ENCODE measurements at places on chromosomes 2 and 18.
A peak's percentile ranks its signal among the peaks of the same experiment; 100 is the strongest.

GRCh38 chr2:143356736-143357446, 227.7 kb downstream of the ARHGAP15 start:
- H3K27me3 ChIP-seq: no peaks in the 10 kb centered on the region
- H3K4me1 ChIP-seq: no peaks in the 10 kb centered on the region
- no peak for DNase-seq
- no peak overlapping the region for H3K4me3 ChIP-seq

- DNase-seq: no peak
- H3K27ac ChIP-seq: no peak overlapping the region
- no peaks in the 10 kb centered on the region for H3K36me3 ChIP-seq
- no peaks in the 10 kb centered on the region for H3K4me1 ChIP-seq
- H3K4me3 ChIP-seq: no peak overlapping the region
- H3K27me3 ChIP-seq: no peaks in the 10 kb centered on the region
These were observed 151.8 kb upstream of the UNC80 start for GRCh38 chr2:209619782-209620181.

- no peaks in the 10 kb centered on the region for H3K27me3 ChIP-seq
- DNase-seq: no peak
- no peak overlapping the region for H3K4me3 ChIP-seq
- H3K27ac ChIP-seq: no peak overlapping the region
- H3K36me3 ChIP-seq: no peaks in the 10 kb centered on the region
These were observed 22.4 kb upstream of the UGP2 start for GRCh38 chr2:63819256-63819655.

GRCh38 chr2:145741181-145741580, 1221.3 kb upstream of the ZEB2 start:
- no peak overlapping the region for H3K4me3 ChIP-seq
- H3K36me3 ChIP-seq: no peaks in the 10 kb centered on the region
- no peak overlapping the region for H3K27ac ChIP-seq
- no peak for DNase-seq

DNA sequence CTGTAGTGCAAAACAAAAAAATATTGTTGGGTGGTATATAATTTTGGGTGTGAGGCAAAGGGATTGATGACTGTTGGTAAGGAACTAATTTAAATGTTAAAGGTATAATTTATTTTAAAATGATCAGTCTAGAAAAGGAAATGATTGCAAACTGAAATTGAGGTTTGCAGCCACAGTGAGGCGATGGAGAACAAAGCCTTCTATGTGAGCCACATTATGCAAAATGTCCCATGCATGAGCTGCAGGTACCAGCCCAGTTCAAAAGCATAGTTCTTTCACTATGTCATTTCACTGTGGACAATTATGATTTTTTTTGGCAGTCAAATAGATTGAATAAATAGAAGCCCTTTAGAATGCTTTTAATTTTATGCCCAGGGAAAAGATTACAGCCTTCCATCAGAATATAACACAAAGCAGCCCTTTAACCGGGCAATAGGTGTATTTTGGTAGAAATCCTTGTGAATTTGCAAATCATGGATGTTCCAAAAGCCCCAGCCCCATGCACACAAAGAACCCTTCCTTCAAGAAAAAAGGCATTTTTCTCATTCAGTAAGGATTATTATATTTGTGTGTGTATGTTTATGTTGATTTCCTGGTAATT, 1.7 kb downstream of the MAP2 start:
- no peak overlapping the region for H3K4me3 ChIP-seq
- H3K4me1 ChIP-seq: no peaks in the 10 kb centered on the region
- no peaks in the 10 kb centered on the region for H3K36me3 ChIP-seq
- no peaks in the 10 kb centered on the region for H3K27me3 ChIP-seq

GRCh38 chr2:200703127-200703925, 108.4 kb upstream of the BZW1 start:
- no peaks in the 10 kb centered on the region for H3K27me3 ChIP-seq
- no peaks in the 10 kb centered on the region for H3K4me1 ChIP-seq
- H3K4me3 ChIP-seq: no peak overlapping the region

DNA sequence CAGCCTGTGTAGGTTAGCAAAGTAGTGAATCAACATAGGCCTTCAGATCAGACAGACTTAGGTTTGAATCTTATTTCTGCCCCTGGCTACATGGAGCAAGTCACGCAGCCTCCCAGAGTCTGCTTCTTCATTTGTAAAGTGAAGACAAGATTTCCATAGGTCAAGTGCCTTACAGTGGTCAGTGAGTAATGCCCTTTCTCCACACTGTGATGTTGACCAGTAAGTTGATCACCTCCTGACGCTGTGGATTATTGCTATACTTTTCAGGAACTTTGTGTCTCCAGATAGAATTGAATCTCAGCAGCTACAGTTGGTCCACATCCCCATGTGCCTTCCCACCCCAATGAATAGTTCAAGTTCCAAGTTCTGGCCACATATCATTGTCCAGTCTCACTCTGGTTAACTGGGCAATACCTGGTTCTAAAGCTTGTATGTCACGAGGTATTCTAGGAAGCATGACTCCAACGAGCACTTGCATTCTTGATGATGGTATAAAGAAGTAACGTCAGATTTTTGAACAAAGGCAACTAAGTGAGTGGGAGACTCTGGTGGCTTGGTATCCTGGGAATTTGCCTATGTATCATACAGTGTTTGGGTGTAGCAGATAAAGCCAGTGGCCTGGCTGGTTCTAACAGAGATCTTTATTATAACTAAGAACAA, 2.1 kb upstream of the CLIP4 start:
- DNase-seq: no peak
- peaks cover 8% of the 10 kb centered on the region for H3K4me1 ChIP-seq
- H3K27ac ChIP-seq: no peak overlapping the region
- no peak overlapping the region for H3K4me3 ChIP-seq

GRCh38 chr2:134689315-134689714, 29.5 kb downstream of the TMEM163 start:
- H3K27me3 ChIP-seq: no peaks in the 10 kb centered on the region
- H3K27ac ChIP-seq: no peak overlapping the region
- H3K36me3 ChIP-seq: no peaks in the 10 kb centered on the region
- DNase-seq: no peak
- H3K4me1 ChIP-seq: no peaks in the 10 kb centered on the region

GRCh38 chr2:159091976-159092375, 123.5 kb downstream of the TANC1 start:
- no peak overlapping the region for H3K4me3 ChIP-seq
- H3K27ac ChIP-seq: peak overlapping the region; percentile 63
- peaks cover 34% of the 10 kb centered on the region for H3K4me1 ChIP-seq
- H3K36me3 ChIP-seq: no peaks in the 10 kb centered on the region

DNA sequence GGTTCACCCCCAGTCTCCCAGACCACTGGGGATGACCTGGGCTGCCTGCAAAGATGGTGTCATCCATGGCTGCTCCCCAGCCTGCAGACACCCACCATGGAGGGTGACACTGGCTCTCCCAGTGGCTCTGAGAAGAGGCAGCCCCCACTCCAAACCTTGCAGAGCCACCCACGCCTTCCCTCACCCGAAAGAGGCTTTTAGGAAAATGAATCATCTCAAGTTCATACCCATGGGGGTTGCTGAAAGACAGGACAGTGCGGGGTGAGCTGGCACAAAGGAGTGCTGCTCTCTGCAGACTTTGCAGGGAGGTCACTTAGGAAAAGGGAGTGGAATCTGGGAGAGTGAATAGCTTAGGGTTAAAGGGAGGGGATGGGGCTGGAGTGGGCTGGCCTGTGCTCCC, 36.4 kb downstream of the MPHOSPH10 start:
- no peak for DNase-seq
- H3K36me3 ChIP-seq: no peaks in the 10 kb centered on the region
- no peaks in the 10 kb centered on the region for H3K27me3 ChIP-seq
- H3K4me1 ChIP-seq: no peaks in the 10 kb centered on the region

- H3K27me3 ChIP-seq: no peaks in the 10 kb centered on the region
- no peaks in the 10 kb centered on the region for H3K4me1 ChIP-seq
- no peak overlapping the region for H3K4me3 ChIP-seq
- DNase-seq: no peak
- no peak overlapping the region for H3K27ac ChIP-seq
These were observed 211.6 kb upstream of the MMADHC start for GRCh38 chr2:149799013-149799705.

GRCh38 chr18:34591920-34592444, 118.1 kb upstream of the DTNA start:
- H3K27ac ChIP-seq: no peak overlapping the region
- no peak overlapping the region for H3K4me3 ChIP-seq
- DNase-seq: no peak

DNA sequence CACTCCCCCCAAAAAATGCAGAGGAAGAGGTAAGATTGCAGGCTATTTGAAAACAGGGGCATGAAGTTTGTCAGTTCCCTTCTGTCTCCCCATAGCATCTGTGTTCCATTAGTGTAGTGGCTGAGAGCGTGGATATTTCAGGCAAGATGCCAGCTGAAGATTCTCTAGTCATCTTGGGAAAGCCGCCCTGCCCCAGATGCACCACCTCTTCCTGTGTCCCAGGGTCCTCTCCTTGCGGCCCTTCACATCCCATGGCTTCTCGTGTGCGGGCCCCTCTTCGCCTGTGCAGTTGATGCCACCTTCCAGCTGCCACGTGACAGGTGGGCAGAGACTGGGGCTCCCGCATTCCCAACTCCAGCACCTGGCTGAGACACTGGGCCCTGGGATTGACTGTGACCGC, 16.1 kb downstream of the TMEM127 start:
- no peak for DNase-seq
- no peak overlapping the region for H3K27ac ChIP-seq
- H3K4me1 ChIP-seq: no peaks in the 10 kb centered on the region
- H3K27me3 ChIP-seq: no peaks in the 10 kb centered on the region

- H3K27me3 ChIP-seq: no peaks in the 10 kb centered on the region
- no peaks in the 10 kb centered on the region for H3K36me3 ChIP-seq
These were observed 119.3 kb downstream of the GLI2 start for GRCh38 chr2:120854766-120855530.

GRCh38 chr18:11587432-11587831, 22.0 kb upstream of the SLC35G4 start:
- no peak overlapping the region for H3K27ac ChIP-seq
- DNase-seq: no peak
- no peaks in the 10 kb centered on the region for H3K36me3 ChIP-seq
- peaks cover 18% of the 10 kb centered on the region for H3K4me1 ChIP-seq

DNA sequence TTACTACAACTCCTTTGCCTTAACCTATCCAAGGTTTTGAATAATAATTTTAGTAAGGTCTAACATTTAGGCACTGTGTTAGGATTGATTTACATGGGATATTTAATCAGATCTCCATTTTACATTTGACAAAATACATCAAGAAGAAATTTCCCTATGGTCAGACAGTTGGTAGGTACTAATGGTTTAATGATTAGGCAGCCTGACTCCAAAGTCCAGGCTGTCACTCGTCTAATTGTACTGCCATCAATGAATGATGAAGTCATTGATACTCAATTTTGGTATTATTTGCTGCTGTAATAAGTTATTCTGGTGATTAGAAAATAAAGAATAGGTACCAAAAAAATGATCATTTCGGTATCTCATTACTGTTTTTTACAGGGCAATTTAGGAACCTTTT, 14.1 kb downstream of the BBS5 start:
- no peaks in the 10 kb centered on the region for H3K36me3 ChIP-seq
- H3K4me1 ChIP-seq: no peaks in the 10 kb centered on the region
- no peak overlapping the region for H3K4me3 ChIP-seq
- no peak overlapping the region for H3K27ac ChIP-seq
- no peaks in the 10 kb centered on the region for H3K27me3 ChIP-seq

GRCh38 chr18:38198526-38198925, 632.9 kb upstream of the CELF4 start:
- H3K4me3 ChIP-seq: no peak overlapping the region
- DNase-seq: no peak
- H3K27me3 ChIP-seq: no peaks in the 10 kb centered on the region
- H3K27ac ChIP-seq: no peak overlapping the region
- H3K36me3 ChIP-seq: no peaks in the 10 kb centered on the region
- H3K4me1 ChIP-seq: no peaks in the 10 kb centered on the region

DNA sequence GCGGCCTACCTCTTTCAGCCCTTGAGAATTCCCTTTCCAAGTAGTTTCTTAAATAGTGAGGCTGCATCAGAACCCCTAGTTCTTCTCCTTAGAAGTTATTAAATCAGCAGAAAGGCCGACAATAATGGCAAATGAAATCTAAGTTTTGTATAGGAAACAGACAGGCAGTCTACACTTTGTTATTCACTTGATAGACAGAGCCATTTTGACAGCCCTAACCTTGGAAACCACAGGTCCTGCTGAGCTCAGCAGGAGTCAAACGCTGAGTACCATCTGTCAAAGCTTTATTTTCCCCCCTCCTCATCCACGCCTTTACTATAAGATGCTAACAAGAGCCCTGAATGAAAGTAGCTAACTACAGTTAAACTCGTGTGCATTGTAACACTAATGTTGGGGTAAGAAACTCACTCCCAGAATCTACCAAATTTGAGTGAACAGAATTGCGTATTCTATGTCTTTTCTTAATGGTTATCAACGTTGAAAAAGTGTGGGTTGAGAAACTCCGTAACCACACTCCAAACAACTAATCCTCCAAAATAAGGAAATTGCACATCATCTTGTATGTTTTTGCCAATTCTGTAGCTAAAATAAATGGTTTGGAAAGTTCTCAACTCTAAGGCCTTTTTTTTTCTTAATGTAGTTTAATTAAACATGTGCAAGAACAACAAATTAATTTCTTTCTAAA, 90.6 kb upstream of the EFEMP1 start:
- no peak for DNase-seq
- H3K4me3 ChIP-seq: no peak overlapping the region
- H3K36me3 ChIP-seq: no peaks in the 10 kb centered on the region
- no peaks in the 10 kb centered on the region for H3K4me1 ChIP-seq

- no peaks in the 10 kb centered on the region for H3K36me3 ChIP-seq
- H3K4me3 ChIP-seq: no peak overlapping the region
- no peaks in the 10 kb centered on the region for H3K4me1 ChIP-seq
- no peaks in the 10 kb centered on the region for H3K27me3 ChIP-seq
These were observed 802.6 kb upstream of the CHAC2 start for GRCh38 chr2:52964916-52965530.

GRCh38 chr2:238462782-238463396, 36.2 kb downstream of the ASB1 start:
- no peak overlapping the region for H3K4me3 ChIP-seq
- no peaks in the 10 kb centered on the region for H3K36me3 ChIP-seq
- DNase-seq: no peak
- H3K27me3 ChIP-seq: no peaks in the 10 kb centered on the region
- no peak overlapping the region for H3K27ac ChIP-seq

DNA sequence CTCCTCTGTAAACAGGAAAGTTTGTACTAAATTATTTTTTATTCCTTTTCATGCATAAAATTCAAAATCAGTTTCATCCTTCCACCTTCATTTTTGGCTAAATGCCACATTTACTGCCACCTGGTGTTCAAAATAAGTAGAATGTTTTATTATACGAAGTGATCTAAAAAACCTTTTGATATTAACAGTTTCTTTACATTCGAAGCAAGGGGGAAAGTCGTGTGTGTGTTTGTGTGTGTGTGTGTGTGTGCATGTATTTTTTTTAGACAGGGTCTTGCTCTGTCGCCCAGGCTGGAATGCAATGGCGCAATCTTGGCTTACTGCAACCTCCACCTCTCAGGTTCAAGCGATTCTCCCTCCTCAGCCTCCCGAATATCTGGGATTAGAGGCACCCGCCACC, 9.0 kb upstream of the SCN9A start:
- H3K36me3 ChIP-seq: no peaks in the 10 kb centered on the region
- DNase-seq: no peak
- no peak overlapping the region for H3K4me3 ChIP-seq
- H3K27ac ChIP-seq: no peak overlapping the region
